ENCODE measurements at places on chromosomes 6 and 20.

DNA sequence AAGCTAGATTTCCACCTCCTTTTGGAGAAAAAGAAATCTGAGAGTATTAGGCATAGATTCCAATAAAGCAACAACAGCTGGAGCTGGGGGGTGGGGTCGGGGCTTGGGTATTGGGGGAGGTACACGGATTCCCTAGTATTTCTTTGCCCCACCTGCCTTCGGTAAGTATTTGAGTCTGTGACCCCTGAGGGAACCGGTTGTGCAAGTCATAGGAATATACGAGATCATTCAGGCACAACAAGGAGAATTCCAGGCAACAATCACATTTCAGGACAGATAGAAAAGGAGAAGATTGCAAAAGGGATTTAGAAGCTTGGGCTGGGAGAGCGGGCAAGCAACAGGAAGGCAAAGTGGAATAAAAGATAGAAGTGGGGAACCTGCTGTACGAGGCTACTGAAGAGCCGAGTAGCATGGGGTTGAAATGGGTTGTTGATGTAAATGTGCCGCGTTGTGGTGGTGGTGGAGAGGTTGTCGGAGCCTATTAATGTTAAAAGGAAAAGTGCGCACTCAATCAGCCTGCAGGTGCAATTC is 148.9 kb downstream of the BCAS1 start:
- no peak for DNase-seq

- no peak for DNase-seq
Observed at GRCh38 chr20:47440857-47441773, 60.6 kb upstream of the NCOA3 start.

- no peak for DNase-seq
Observed at GRCh38 chr6:4975506-4975905, 28.3 kb downstream of the RPP40 start.

DNA sequence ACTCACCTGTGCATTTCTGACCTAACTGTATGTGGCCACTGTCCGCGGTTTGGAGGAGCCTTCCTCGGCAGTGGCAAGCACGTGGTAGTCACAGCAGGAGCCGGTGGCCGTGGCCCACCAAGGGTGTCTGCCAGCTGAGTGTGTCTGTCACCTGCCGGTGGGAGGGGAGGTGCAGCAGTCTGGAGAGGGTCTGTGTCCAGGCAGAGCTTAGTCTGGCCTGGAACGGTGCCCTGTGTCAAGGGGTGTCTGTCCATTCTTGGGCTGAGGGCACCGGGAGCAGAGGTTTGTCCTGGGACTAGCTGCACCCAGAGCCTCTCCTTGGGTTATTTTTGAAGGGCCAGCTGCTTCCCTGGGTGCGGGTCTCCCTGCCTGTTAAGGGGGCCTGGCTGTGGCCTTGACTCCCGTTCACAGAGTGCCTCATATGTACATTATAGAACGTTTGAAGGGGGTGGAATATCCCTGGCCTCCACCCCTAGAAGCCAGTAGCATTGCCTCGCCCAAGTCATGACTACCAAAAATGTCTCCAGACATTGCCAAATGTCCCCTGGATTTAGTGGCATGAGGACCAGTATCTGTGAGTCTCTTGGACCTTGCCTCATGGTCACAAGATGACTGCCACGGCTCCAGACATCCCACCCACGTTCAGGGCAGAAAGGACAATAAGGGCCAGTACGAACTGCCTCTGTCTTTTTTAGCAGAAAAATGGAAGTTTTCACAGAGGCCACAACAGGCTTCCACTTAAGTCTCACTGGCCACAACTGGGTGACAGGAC is 5.2 kb downstream of the RBM38 start:
- no peak for DNase-seq

- DNase-seq: no peak
Observed at GRCh38 chr6:1337791-1338190, 25.9 kb downstream of the FOXQ1 start.

- no peak for DNase-seq
Observed at GRCh38 chr20:45500022-45500421, 15.4 kb downstream of the SPINT3 start.

GRCh38 chr20:63652192-63652980 is 838 bp downstream of the STMN3 start:
- peak; percentile 65 for DNase-seq

- DNase-seq: no peak
Observed at GRCh38 chr20:10475225-10475624, 40.1 kb downstream of the SLX4IP start.

GRCh38 chr20:3922983-3923339 is 33.8 kb downstream of the PANK2 start:
- no peak for DNase-seq

DNA sequence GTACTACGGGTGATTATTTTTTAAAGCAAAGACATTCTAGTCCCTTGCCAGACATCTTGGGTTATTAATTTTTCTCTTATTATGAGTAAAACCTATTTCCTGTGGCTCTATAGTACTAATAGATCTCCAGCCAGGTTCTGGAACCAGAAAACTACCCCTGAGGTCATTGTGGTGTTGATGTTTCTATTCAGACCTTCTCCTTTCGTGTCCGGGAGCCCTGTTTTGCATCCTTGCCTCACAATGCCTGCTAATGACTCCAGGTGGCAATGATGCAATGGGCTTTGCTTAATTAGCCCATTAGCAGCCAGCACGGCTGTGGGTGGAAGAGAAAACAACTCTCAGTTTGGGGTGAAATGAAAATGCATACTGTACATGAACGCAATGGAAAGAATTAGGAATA is 62.9 kb upstream of the ARG1 start:
- no peak for DNase-seq

- DNase-seq: no peak
Observed at GRCh38 chr6:41232667-41233066, 4.5 kb downstream of the TREML4 start.

GRCh38 chr20:64101731-64102621 is 5.4 kb downstream of the NPBWR2 start:
- peak; percentile 76 for DNase-seq

DNA sequence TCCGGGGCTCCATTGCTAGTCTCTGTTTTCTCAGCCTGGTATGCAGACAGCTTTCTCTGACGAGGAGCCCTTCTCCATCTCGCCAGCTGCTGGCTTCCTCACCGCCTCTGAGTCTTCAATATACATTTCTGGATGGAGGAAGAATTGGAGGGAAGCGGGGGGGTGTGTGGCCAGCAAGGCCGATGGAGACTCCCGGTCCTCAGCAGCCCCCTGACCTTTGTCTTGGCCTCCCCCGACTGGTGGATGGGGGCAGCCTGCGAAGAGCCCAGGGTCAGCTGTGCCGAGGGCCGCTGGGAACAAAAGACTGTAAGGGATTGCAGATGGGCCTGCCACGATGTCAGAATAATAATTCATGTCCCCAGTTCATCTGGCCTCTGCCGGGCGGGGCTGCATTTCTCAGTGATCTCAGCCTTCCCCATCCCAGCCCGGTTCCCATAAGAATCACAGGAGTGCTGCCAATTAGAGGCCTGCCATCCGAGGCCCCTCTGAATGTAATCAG is 54.3 kb upstream of the STX16 start:
- DNase-seq: no peak

Measured in CD8-positive, alpha-beta T cell (primary cell).